ENCODE measurements at places on chromosomes 4 and X.

DNA sequence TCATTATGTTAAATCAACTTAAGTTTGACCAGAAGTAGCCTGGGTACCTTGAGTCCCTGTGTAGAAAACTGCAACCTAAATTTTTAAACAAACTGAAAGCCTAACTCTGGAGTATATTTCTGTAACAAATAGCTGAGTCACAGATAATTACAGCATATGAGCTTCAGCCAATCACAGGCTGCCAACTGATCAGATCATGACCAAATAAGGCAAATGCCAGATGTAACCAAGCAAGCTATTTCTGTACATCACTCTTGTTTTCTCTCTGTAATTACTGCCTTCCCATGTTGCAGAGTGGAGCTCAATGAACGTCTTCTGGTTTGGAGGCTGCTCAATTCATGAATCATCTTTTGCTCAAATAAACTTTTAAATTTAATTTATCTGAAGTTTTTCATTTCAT is 980.9 kb upstream of the DIAPH2 start:
- no peak for DNase-seq

- no peak for DNase-seq
Observed at GRCh38 chrX:12002876-12003275, 135.4 kb upstream of the FRMPD4 start.

DNA sequence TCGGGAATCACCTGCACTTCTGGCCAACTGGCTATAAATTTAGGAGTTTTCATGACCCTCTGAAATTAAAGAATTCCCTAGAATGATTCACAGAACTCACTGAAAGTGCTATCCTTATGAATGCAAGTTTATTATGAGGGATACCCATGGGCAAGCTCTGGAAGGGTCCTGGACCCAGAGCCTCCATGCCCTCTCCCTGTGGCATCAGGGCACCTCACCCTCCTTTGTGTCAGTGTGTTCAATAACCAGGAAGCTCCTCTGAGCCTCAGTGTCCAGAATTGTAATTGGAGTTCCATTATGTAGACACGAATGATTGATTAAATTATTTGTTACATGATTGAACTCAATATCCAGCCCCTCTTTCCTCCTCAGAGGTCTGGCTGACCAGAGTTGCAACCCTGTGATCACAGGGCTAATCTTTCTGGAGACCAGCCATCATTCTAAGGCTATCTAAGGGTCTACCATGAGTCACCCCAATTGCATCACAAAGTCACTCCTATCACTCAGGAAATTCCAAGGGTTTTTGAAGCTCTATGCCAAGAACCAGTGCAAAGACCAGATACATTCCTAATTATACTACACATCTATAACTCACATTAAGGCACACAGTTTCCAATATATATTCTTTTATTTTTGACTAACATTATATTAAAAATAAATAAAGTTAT is 8.9 kb downstream of the ANXA3 start:
- DNase-seq = no peak

GRCh38 chrX:53239474-53239873 is 14.5 kb upstream of the KDM5C start:
- DNase-seq = no peak

GRCh38 chr4:176676901-176677300 is 115.8 kb downstream of the VEGFC start:
- DNase-seq = no peak

GRCh38 chrX:154022108-154022507 is 2.4 kb upstream of the IRAK1 start:
- DNase-seq = no peak

DNA sequence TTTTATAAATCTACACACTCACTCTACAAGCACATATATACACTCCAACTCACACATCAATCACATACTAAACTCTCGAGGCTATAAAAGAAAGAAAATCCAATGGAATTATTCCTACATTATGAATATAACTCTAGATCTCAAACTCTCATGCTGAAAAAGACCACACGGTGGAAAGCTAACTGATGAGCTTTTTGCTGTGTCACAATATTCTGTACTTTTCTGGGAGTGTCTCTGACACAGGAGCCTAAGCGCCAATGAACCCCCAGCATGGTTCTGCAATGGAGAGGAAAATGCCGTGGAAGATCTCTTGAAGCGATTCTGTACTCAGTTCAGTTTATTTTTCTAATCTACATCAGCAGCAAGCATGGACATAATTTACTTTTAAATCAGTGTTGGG is 124.2 kb upstream of the ETNPPL start:
- DNase-seq = no peak

DNA sequence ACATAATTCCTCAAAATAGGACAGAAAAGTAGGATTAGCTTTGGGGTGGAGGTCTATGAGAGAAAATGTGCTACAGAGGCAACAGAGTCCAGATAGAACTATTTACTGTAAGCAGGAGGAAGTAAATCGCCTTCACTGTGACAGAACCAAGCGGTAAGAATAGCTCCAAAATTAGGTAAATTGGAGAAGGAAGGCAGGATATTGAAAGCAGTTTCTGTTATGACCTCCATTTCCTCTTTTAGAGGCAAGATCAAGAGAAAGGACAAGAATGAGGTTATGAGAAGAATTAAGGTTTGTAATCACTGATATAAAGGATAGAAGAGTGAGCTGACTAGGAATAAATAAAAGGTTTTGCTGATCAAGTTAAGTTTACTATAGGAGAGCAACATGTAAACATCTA is 44.1 kb upstream of the NEUROG2 start:
- DNase-seq = no peak

DNA sequence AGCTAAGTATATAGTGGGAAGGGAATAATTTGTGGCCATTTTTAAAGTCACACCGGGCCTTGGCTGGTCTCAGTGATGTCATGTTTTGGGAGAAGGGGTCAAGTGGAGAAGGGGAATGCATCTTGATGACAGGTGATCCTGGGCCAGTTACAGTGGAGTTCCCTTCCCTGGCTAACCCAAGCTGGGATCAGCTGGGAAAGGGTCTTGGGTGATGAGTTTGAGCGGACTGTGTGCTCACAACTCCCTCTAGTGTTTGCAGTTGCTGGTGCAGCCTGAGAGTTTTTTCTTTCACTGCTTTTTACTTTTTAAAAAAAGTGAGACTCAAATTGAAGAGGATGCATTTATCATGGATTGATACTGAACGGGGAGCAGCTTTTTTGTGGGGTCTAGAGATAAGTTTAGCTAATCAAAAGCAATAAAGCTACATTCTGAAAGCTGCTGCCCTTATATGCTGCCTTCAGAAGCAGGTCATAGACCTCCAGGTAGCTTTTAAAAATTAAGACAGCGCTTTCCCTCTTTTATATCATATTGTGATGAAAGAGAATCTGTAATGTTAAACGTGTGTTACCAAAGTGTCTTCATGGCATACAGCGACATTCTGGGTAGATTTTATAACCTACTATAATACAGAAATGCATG is 164.7 kb downstream of the DCLK2 start:
- DNase-seq = no peak

DNA sequence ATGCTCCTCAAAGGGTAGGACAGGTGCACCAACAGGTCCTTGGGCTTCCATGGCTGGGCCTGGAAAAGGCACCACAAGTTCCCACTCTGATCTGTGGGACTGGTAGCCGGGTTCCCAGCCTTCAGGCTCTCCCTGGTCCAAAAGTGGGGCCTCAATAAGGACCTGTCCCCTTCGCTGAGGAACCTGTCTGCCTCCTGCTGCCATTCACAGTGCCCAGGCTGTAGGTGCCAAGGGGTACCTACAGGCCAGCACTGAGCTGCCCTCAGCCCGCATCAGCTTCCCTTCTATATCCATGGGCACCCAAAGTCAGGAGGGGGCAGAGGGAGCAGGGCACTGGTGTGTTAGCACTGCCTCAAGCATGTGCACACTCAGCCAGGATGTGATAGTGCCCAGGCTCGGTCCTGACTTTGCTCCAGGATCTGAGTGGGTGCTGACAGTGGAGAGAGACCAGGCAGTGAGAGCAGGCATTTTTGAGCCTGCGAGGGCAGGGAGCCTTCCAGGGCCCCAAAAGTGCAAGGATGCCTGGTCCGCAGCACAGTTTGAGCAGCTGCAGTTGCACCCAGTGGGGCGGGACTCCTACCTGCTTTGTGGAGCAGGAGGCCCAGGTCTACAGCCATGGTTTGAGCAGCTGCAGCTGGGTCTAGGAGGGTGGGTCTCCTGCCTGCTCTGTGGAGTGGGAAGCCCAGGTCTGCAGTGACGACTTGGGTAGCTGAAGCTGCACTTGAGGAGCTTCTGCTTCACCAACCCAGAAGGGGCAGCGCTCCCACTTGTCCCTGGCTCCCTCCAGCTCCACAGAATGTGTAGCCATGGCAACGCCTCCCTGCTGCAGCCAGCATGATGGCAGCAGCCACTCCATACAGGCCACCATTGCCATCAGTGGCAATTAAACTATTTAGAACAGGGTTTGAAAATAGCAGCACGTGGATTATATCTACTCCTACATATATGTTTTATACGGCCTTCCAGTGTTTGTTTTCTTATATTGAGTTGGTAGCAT is 376.4 kb downstream of the KCTD8 start:
- DNase-seq = no peak

- no peak for DNase-seq
Observed at GRCh38 chr4:83785891-83786290, 250.0 kb downstream of the GPAT3 start.

DNA sequence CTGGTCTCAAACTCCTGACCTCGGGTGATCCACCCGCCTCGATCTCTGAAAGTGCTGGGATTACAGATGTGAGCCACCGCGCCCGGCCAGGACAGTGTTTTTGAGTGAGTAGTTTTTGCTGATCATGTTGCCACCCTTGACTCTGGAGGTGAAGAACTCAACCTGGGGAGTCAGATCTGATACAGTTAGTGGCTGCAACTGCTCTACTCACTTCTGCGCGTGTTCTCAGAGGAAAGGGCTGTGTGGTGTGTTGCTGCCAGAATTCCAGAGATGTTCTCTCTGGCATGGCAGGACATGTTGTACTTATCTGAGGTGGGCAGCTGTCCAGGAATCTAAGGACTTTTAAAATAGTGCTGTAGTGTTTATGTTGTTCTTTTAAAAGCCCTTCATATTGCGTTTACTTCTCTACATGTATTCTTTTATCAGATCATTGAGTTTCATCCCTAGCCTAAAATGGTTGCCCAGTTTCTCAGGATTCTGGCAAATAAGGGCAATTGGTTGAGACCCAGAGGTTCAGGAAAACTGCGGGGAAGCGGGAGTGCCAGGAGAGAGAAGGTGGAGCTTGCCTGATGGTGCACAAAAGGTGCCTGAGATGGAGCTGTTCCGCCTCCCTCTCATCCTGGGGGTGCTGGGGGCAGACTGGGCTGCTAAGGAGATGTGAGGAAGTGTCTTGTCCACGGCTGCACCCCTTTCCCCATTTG is 97.7 kb downstream of the ARHGAP10 start:
- DNase-seq = peak; percentile 87

DNA sequence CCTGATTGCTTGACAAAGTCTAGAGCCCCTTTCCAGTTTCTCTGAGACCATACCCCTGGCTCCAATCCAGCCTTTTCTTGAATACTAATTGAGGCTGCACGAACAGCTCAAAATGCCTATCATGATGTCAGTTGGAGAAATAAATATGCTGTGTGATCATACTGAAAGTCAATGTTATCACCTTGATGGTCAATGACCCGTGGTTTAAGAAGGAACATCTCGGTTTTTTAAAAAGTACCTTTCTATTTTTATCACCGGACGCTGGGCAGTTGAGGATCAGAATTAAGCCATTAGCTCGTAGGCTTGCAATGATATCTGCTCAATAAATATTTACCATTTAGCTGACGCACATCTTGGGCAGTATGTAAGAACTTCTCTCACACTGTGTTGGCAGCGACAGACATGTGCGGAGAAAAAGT is 852 bp upstream of the WDR44 start:
- no peak for DNase-seq

- DNase-seq = no peak
Observed at GRCh38 chr4:72969976-72970375, 99.5 kb downstream of the COX18 start.

DNA sequence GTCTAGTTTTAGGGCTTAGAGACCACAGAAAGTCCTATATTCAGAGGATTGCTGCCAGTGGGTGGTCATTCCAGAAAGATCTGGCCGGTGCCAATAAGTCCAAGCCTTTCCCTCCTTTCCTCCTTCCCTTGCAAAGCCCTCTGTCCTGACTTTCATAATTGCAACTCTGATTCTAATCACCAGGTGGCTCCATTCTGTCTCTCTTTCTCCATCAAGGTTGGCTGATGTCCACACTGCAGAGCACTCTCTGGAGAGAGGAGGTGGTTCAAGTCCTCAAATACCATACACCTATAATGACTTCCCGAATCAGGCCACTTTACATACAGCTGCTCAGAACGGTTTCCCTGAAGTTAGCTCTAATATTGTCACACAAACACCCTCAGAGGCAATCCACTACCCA is 22.4 kb upstream of the ARMCX4 start:
- no peak for DNase-seq

- DNase-seq = no peak
Observed at GRCh38 chrX:13891377-13892140, 74.7 kb upstream of the GPM6B start.

GRCh38 chr4:70927502-70928137 is 25.5 kb downstream of the MOB1B start:
- DNase-seq = no peak

DNA sequence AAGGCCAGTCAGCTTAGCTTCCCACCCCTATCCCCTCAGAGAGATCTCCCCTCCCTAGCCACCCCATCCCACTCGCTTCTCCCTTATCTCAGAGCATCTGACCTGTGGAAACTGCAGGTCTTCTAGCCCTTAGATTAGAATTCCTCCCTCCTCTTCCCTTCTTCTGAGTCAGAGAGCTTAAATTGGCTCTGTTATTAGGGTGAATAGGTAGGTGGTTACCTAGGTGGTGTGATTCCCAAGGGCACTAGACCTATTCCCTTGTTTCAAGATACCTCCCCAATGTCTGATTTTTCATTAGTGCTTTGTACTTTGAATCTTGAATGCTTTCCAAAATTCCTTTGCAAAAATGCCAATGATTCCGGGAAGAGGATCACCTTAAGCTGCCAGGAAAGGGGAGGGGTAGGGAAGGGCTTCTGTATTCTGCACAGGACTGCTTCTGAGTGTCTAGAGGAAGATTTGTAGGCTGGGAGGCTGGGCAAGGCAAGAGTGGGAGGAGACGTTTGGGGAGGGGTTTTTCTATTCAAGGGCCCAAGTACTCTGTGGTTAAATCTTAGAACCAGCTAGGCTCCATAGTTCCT is 24.5 kb upstream of the MSN start:
- DNase-seq = no peak

GRCh38 chr4:91302120-91302519 is 1001.6 kb upstream of the GRID2 start:
- DNase-seq = no peak

DNA sequence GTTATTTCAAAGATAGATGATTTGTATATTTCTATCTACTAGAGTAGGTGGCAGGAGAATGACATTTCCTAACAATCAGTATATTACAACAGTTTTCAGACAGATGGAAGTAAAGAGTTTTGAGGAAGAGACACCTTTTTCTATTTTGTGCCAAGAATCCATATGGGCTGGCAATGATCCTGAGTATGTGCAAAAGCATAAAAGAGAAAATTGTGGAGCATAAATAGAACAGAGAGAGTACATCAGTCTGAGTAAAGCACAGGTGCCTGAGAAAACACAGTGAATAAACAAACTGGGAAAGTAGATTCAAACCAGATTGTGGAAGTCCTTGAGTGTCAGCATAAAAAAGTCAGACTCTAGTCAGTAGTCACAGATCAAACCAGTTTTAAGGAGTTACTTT is 96.8 kb upstream of the WDR44 start:
- no peak for DNase-seq

Measured in gastrocnemius medialis (tissue), 4 donors.